CD4-positive, CD25-positive, alpha-beta regulatory T cell (primary cell): ENCODE measurements at places on chromosomes 1 and 21.

- peak overlapping the region; percentile 91 for H3K4me3 ChIP-seq
- peak; percentile 88 for DNase-seq
- peaks cover 9% of the 10 kb centered on the region for H3K36me3 ChIP-seq
- no peaks in the 10 kb centered on the region for H3K27me3 ChIP-seq
Measured at GRCh38 chr21:33362044-33362555, 37.3 kb downstream of the IFNAR1 start.

DNA sequence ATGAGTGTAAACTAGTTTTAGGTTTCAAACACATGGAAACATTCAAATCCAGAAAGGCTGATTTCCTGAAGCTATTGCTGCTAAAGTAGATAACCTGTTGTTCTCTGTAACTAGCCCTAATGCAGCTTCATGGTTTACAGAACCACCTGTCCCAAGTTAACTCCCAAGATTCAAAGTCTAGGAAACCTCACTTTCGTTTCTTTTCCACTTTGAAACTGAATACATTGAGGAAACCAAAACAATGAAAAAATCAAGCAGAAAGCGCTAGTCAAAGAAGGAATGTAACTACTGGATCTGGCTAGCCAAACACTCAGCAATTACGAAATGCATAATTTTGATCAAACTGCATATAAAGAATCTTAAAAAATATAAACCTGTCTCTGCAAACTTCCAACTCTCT, 17.8 kb downstream of the SLC16A1 start:
- H3K4me1 ChIP-seq = peaks cover 25% of the 10 kb centered on the region
- peak overlapping the region; percentile 61 for H3K4me3 ChIP-seq
- no peak for DNase-seq

DNA sequence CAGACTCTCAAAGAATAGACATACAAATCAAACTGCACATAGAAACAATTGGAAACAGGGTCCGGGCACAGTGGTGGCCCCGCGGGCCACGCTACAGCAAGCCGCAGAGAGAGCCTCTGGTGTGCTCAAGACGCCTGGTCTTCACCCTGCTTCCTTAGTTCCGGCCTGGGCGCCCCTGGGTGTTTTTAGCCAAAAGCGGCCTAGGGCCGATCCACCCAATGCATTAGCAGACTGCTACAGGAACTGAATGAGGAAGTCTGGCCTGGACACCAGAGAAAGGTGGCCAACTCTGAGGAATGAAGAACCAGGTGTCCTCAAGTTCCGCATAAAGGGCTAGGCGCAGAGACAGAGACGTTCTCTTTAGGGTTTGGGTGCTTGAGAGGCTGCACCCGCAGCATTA, 1.7 kb downstream of the PRRX1 start:
- H3K27me3 ChIP-seq = peaks cover 47% of the 10 kb centered on the region
- H3K27ac ChIP-seq = no peak overlapping the region
- DNase-seq = no peak
- no peaks in the 10 kb centered on the region for H3K4me1 ChIP-seq
- no peak overlapping the region for H3K4me3 ChIP-seq

DNA sequence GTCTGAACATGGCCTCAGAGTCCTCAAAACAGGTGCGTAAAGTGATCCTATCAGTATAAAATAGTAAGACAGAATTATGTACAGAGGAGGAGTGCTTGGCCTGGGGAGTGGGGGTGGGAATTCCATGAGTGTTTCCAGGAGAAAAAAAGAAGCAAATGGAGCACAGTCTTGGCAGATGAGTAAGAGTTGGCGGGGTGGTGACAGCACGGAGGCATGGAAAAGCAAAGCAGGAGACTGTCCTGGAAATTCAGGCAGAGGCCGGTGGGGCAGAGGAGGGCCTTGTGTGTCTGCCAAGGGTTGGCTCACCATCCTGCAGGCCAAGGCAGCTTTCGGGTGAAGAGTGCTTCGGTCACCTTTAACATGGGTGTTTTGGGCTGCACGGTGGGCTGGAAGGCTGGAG, 63.4 kb downstream of the OPTC start:
- peaks cover 1% of the 10 kb centered on the region for H3K27me3 ChIP-seq
- H3K4me3 ChIP-seq = no peak overlapping the region
- no peak overlapping the region for H3K27ac ChIP-seq

DNA sequence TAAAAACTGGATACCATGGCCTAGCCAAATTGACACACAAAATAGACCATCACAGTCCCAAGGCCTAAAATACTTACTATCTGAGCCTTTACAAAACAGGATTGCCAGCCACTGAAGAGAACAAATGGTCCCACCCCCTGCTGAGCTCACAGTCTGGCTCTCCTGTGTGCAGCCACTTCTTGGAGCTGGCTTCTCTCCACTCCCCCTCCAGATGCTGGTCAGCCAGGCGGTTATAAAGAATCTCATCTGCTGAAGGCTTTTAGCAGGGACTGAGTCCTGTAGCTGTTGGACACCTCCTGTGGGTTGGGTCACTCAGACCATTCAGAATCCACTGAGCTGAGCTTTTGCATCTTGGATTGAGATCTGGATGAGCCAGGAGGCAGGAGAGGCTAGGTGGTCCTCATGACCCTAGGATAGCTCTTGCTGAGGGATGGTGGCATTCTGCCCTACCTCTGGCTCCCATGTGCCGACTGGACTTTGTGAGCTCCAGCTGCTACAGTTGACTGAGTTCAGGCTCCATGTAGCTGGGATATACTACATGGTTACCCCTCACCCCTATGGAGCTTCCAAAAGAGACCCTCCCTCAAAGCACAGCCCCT, 16.1 kb downstream of the OXCT2 start:
- no peak overlapping the region for H3K27ac ChIP-seq
- H3K4me3 ChIP-seq = no peak overlapping the region

GRCh38 chr1:65003316-65003664, 36.9 kb upstream of the JAK1 start:
- DNase-seq = no peak
- no peaks in the 10 kb centered on the region for H3K27me3 ChIP-seq
- H3K4me3 ChIP-seq = peak overlapping the region; percentile 86
- H3K4me1 ChIP-seq = peaks cover 30% of the 10 kb centered on the region
- no peak overlapping the region for H3K27ac ChIP-seq
- H3K36me3 ChIP-seq = no peaks in the 10 kb centered on the region

DNA sequence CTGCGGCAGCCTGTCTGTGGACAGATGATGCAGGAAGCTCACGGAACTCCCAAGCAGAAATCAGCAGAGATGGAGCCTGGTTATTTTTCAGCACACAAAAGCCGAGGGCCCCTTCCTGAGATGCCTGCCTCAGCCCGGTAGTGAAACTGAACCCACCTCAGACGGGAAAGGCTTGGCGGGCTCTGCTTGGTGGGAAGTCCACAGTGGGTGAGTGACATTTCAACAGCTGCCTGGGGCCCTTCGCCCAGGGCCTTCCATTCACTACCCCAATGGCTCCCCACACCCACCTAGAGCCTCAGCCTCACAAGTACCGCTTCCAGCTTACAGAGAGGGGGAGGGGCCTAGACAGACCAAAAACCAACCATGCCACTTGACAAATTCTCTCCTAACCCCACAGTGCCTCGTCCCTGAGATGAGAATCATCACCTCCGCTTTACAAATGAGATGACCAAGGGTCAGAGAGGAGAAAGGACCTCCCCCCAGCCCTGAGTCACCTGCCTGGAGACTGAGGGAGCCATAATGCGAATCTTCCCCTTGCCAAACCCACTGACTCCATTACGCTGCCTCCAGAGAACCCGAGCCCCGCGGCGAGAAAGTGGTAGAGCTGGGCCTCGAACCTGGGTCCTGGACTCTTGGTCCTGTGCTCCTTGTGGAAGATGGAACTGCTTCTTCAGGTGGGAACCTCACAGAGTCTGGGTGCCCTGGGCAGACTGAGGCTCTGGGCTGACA, 3.4 kb upstream of the ECE1 start:
- no peaks in the 10 kb centered on the region for H3K27me3 ChIP-seq
- H3K27ac ChIP-seq = peak overlapping the region; percentile 97
- peaks cover 4% of the 10 kb centered on the region for H3K36me3 ChIP-seq
- DNase-seq = peak; percentile 72
- peaks cover 95% of the 10 kb centered on the region for H3K4me1 ChIP-seq

DNA sequence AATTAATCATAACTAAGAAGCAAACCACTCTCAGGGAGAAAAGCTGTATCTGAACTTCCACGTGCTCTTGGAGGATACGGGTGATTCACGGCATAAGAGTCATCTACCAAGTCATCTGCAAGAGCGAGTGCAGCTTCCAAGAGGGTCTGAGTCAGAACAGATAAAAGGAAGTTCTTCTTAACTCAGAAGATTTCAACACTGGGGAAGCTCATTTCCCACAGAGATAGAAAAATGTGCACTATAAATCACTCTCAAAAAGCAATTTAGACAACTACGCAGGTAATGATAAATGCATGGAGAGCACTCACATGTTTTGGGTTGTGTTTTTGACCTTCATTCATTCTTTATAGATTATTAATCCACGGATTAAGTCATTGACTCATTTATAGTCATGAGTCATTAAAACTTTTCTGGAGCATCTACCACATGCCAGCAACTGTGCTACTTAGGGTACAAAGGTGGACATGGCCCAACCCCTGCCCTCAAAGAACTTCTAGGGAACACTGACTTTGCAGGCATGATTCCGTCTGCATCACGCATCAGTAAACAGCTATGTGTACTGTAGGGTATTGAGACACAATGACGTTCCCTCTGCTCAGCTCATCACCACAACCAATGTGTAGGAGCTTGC, 20.8 kb downstream of the KCNJ15 start:
- H3K27me3 ChIP-seq = no peaks in the 10 kb centered on the region
- DNase-seq = no peak
- H3K4me3 ChIP-seq = no peak overlapping the region
- no peaks in the 10 kb centered on the region for H3K36me3 ChIP-seq
- no peaks in the 10 kb centered on the region for H3K4me1 ChIP-seq

GRCh38 chr1:155277902-155278688, 832 bp downstream of the HCN3 start:
- H3K27ac ChIP-seq = peak overlapping the region; percentile 55
- no peaks in the 10 kb centered on the region for H3K36me3 ChIP-seq
- DNase-seq = peak; percentile 73

DNA sequence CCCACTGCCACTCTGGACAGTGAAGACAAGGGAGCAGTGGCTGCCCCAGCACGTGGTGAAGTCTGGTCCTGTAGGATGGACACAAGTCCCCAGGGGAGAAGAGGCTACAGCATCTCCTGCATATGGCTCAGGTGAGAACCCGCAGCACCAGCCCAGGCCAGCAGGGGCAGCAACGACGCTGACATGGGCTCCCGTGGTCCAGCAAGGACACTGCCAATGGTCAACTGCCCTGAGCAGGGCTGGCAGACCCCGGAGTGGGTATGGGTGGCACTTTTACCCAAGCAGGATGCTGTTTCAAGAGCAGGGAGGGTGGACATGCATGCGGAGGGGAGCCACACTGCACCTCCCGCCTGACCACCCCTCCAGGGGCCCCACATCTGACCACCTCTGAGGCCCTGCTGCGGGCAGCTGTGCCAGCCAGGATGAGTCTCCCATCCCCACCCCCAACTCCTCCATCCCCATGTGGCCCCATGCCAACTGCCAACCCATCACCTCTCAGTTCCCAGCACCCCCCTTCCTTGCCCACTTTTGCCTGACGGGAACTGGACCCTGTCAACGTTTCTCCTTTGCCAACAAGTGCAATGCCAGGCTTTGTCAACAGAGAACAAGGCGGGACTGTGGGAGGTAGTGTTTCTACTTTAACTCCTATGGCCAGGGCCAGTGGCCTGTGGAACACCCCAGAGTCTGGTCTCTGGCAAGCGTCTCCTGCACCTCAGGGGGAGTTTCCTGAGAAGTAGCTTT, 8.6 kb downstream of the MORN1 start:
- DNase-seq = peak; percentile 31
- H3K4me1 ChIP-seq = peaks cover 10% of the 10 kb centered on the region
- no peaks in the 10 kb centered on the region for H3K27me3 ChIP-seq
- H3K4me3 ChIP-seq = no peak overlapping the region
- no peaks in the 10 kb centered on the region for H3K36me3 ChIP-seq

DNA sequence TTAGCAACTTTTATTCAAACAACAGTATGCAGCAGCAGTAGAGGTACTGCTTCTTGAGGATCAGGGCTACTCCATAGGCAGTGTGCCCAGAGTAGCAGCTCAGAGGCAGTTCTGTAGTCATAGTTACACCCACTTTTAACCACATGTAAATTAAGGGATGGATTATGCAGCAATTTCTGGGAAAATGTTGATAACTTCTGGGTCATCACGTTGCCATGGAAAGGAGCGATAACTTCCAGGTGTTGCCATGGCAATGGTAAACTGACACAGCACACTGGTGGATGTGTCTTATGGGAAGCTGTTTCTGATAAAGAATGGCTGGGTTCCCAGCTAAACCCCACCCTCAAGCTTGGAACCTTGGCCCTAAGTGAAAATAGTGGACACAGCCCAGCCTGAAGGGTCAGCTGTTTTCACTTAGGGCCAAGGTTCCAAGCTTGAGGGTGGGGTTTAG, 29.0 kb upstream of the PLA2G2A start:
- no peaks in the 10 kb centered on the region for H3K36me3 ChIP-seq
- no peak overlapping the region for H3K27ac ChIP-seq
- no peak overlapping the region for H3K4me3 ChIP-seq
- no peaks in the 10 kb centered on the region for H3K27me3 ChIP-seq
- no peaks in the 10 kb centered on the region for H3K4me1 ChIP-seq
